ENCODE measurements at places on chromosomes 16 and 17. TPM values are rescaled to one million over a fixed set of nuclear protein-coding genes. Genes with fewer than 3 reads are reported as not detected.

Gene CCL7
- 0.64 TPM for polyA plus RNA-seq

Gene CX3CL1
- polyA plus RNA-seq = 1.9 TPM

Gene HSD11B2
- 3.5 TPM for polyA plus RNA-seq

GRCh38 chr16:47463771-47464624 is 2.9 kb downstream of the PHKB start:
- no peak for DNase-seq
- peaks cover 80% of the 10 kb centered on the region for H3K4me1 ChIP-seq
- no peaks in the 10 kb centered on the region for H3K27me3 ChIP-seq
- H3K36me3 ChIP-seq = no peaks in the 10 kb centered on the region
- no peak overlapping the region for H3K4me3 ChIP-seq
- no peak overlapping the region for H3K27ac ChIP-seq

Gene PRAC1
- polyA plus RNA-seq = not detected

Gene RAB26
- polyA plus RNA-seq = 6.7 TPM

- no peak overlapping the region for H3K4me3 ChIP-seq
- peak; percentile 90 for DNase-seq
- no peaks in the 10 kb centered on the region for H3K27me3 ChIP-seq
- peaks cover 10% of the 10 kb centered on the region for H3K4me1 ChIP-seq
- H3K36me3 ChIP-seq = no peaks in the 10 kb centered on the region
These were observed 58.4 kb downstream of the TOM1L2 start for GRCh38 chr17:17913695-17914332.

DNA sequence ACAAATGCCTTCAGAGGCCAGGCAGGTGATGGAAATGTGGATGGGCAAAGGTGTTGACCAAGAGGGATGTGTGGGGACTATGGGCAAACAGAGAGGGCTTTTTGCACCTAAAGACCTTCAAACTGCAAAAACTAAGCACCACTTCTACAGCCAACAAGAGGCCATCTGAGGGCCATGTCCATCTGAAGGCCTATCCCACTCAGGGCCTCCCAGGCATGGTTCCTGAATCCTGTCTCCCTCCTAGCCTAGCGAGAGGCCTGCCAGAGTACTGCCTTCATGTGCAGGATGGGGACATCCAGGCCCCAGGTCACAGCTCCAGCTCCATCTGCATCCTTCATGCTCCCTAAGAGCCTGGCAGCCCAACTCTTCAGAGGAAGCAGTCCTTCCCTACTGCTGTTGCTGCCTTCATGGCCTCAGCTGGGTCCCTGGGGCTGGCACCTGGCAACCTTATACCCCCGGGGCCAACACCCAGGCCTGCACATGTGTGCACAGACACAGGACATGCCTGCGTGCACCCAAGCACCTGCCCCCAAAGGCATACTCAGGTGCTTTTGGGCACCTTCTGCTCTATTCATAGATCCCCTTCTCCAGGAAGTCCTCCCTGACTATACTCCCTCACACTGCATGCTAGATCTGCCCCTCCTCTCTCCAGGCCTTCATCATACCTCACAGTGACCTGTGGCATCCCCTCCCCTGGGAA is 95.2 kb downstream of the C16orf78 start:
- H3K4me1 ChIP-seq = no peaks in the 10 kb centered on the region
- H3K27ac ChIP-seq = no peak overlapping the region
- H3K4me3 ChIP-seq = no peak overlapping the region
- H3K36me3 ChIP-seq = no peaks in the 10 kb centered on the region
- peak; percentile 25 for DNase-seq

Gene HID1
- polyA plus RNA-seq = 42.6 TPM

GRCh38 chr16:80802138-80802537 is 2.3 kb downstream of the CDYL2 start:
- no peaks in the 10 kb centered on the region for H3K4me1 ChIP-seq
- no peak for DNase-seq
- H3K27ac ChIP-seq = no peak overlapping the region
- no peaks in the 10 kb centered on the region for H3K36me3 ChIP-seq

Gene CIITA
- polyA plus RNA-seq = 4.4 TPM

Gene TUBB3
- 13.2 TPM for polyA plus RNA-seq

Gene SLC5A11
- 0.17 TPM for polyA plus RNA-seq

Gene ABCC3
- polyA plus RNA-seq = 448 TPM

DNA sequence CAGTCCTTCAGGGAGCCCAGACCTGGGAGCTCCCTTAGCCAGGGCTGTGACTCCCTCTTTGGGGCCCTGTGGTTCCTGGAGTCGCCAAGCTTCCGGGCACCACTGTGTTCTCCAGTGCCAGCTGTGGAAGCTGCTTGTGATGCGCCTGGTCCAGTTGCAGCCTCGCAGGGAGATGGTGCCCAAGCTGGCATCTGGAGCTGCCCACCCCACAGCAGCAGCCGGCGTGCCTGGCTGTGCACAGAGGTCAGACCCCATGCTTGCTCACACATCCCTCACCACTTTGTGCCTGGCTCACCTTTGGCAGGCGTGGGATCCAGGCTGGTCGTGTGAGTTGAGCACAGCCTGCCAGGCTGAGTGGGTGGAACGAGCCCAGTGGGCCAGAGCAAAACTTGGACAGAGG is 18.2 kb downstream of the RHOT1 start:
- peaks cover 18% of the 10 kb centered on the region for H3K4me1 ChIP-seq
- no peak overlapping the region for H3K4me3 ChIP-seq
- no peaks in the 10 kb centered on the region for H3K27me3 ChIP-seq
- no peak for DNase-seq
- H3K27ac ChIP-seq = no peak overlapping the region

GRCh38 chr17:26782153-26782552 is 511.8 kb upstream of the WSB1 start:
- no peaks in the 10 kb centered on the region for H3K27me3 ChIP-seq
- H3K36me3 ChIP-seq = no peaks in the 10 kb centered on the region
- H3K27ac ChIP-seq = no peak overlapping the region
- no peaks in the 10 kb centered on the region for H3K4me1 ChIP-seq
- no peak overlapping the region for H3K4me3 ChIP-seq
- no peak for DNase-seq

DNA sequence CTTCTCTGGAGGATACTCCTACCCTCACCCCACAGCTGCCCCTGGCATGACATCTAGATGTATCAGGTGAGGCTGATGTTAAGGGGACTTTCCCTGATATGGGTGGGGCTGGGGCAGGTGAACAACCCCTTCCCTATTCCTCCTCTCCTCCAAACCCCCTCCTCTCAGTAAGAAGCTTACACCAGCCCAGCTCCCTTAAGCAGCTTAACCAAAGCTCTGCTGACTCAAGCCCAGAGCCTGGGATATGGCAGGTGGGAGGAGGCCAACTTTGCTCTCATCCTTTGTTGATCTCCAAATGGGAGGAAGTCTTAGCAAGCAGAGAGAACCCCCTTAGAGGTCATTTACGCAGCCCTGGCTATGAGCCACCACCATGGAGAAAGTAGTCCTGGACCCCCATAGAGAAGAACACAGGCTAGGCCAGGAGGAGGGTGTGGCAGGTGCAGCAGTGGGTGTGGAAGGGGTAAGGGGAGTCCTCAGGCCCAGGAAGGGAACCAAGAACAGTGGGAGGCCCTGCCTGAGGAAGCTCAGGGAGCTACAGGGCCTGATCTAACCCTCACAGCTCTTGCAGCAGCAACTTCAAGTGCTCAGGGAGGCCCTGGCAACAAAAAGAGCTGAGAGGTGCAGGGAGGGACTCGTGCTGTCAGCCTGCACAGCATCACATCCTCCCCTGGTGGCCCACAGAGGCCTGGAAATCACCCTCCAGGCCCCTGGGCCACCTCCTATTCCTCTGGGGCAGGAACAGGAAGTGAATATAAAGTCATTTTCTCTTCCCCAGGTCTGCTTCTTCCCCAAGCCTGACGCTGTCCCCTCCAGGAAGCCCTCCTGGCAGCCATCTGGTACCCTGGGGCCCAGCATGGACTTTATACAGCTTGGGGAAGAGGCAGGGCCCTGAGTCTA is 2.9 kb downstream of the UNC119 start:
- H3K4me1 ChIP-seq = peaks cover 7% of the 10 kb centered on the region
- no peaks in the 10 kb centered on the region for H3K36me3 ChIP-seq
- no peaks in the 10 kb centered on the region for H3K27me3 ChIP-seq
- H3K4me3 ChIP-seq = no peak overlapping the region

Gene THOC6
- polyA plus RNA-seq = 78.6 TPM

- H3K27ac ChIP-seq = peak overlapping the region; percentile 66
- H3K4me1 ChIP-seq = peaks cover 35% of the 10 kb centered on the region
These were observed 9.8 kb downstream of the SLC38A10 start for GRCh38 chr17:81285179-81285878.

DNA sequence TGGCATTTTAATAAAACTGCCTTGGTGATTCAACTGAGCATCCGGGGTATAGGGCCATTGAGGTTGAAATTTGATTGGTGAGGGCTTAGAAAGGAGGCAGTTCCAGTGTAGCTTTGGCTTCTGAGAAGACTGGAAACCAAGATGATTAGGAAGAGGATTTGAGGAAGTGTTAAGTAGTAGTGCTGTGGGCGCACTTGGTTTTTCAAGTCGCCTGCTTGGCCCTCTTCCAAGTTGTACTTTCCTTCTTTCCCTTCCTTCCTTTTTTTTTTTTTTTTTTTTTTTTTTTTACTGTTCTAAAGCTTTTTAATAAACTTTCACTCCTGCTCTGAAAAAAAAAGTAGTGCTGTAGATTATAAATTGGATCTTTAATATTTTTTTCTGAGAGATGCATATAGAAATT is 320.5 kb downstream of the UTP18 start:
- no peak overlapping the region for H3K4me3 ChIP-seq
- no peak for DNase-seq
- H3K27ac ChIP-seq = no peak overlapping the region
- H3K4me1 ChIP-seq = no peaks in the 10 kb centered on the region

Gene HASPIN
- 0.48 TPM for polyA plus RNA-seq

- H3K4me3 ChIP-seq = no peak overlapping the region
- H3K27me3 ChIP-seq = no peaks in the 10 kb centered on the region
- H3K36me3 ChIP-seq = no peaks in the 10 kb centered on the region
- no peak overlapping the region for H3K27ac ChIP-seq
- DNase-seq = no peak
- H3K4me1 ChIP-seq = peaks cover 6% of the 10 kb centered on the region
These were observed 46.5 kb upstream of the SLC47A1 start for GRCh38 chr17:19487024-19487600.

GRCh38 chr17:27442702-27443101 is 13.5 kb upstream of the KSR1 start:
- H3K27me3 ChIP-seq = no peaks in the 10 kb centered on the region
- H3K4me3 ChIP-seq = no peak overlapping the region
- H3K36me3 ChIP-seq = no peaks in the 10 kb centered on the region

DNA sequence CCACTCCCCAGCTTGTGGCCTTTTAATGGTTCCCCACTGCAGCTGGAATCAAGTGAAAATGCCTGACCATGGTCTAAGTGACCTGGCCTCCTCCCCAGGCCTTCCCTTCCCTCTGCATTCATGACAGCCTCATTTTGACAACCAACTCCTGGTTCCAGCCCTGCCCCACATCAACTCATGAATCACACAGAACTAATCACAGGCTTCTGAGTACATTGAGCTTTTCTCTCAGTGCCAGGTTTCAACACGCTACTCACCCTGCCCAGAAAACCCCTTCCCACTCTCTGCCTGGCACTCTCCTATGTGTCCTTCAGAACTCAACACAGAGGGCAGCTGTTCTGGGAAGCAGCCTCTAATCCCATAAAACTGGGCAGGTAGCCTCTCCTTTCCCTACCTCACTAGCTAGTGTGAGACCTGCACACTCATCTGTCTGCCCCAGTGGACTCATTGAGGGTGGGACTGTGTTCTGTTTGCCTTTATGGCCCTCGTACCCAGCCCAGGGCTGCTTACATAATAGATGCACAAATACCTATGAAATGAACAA is 313.6 kb downstream of the GRIN2A start:
- no peak for DNase-seq
- no peaks in the 10 kb centered on the region for H3K27me3 ChIP-seq
- no peaks in the 10 kb centered on the region for H3K36me3 ChIP-seq

DNA sequence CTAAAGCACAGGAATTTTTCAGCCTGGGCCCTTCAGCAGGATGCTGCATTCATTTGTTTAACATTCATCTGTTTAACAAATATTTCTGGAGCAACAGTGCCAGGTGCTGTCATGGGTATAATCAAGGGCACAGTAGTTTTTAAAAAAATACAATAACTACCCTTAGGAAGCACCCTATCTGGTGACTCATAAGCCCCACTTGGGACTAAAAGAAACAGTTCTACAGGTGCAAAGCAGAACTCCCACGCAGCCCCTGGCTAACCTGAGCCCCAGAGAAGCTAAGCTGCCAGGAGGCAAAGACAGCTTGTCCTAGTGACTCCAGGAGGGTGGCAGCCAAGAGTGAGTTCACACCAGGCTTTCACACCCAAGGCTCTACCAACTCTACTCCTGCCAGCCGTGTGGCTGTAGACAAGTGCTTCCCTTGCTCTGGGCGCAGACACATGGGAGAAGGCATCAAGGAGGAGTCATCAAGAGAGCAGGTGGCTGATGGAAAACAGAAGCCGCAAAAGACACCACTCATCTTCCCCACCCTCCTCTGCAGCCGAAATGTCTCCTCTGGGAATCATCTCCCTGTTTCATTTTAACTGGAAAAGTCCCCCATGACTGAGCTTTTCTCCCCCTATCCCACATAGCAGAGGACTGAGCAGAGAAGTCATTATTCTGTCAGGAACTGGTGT is 14.4 kb downstream of the CUEDC1 start:
- DNase-seq = no peak
- no peak overlapping the region for H3K4me3 ChIP-seq
- H3K36me3 ChIP-seq = no peaks in the 10 kb centered on the region
